NCI-H1105 treated with DMSO at 0.1 percent for 48 hours (cell line): ENCODE measurements at places on chromosomes 13 and 19.
A peak's percentile ranks its signal among the peaks of the same experiment; 100 is the strongest.

DNA sequence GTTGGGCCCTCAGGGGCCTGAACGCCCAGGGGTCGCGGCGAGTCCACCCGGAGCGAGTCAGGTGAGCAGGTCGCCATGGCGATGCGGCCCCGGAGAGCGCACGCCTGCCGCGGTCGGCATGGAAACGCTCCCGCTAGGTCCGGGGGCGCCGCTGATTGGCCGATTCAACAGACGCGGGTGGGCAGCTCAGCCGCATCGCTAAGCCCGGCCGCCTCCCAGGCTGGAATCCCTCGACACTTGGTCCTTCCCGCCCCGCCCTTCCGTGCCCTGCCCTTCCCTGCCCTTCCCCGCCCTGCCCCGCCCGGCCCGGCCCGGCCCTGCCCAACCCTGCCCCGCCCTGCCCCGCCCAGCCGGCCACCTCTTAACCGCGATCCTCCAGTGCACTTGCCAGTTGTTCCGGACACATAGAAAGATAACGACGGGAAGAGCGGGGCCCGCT lies at the start of gene CCNA1:
TSS of gene CCNA1 (plus strand) at position 390 of the 439 bp plus-strand sequence. CDS start 562 bp downstream, outside the sequence.
- peak; percentile 75 for DNase-seq

- DNase-seq = no peak
Observed at GRCh38 chr19:3944018-3944721, 11.3 kb downstream of the NMRK2 start.

DNA sequence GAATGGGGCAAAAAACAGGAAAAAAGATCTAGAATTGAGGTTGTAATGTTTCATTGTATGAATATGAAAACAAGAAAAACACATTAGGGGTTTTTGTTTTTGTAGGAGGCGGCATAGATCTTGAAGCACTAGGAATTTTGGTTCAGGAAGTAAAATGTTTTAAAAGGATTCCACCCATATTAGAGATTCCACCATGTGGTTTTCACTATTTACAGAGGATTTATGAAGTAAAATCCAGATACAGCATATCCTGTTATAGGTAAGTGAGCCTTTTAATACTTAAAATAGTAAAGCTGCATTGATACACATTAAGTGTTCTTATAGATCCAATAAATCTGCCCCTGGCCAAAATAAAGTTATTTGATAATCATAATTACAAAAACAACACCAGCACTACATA lies 61.4 kb downstream of the MICU2 start:
- no peak for DNase-seq

- DNase-seq = no peak
Observed at GRCh38 chr19:13011653-13012389, 16.5 kb downstream of the NFIX start.

DNA sequence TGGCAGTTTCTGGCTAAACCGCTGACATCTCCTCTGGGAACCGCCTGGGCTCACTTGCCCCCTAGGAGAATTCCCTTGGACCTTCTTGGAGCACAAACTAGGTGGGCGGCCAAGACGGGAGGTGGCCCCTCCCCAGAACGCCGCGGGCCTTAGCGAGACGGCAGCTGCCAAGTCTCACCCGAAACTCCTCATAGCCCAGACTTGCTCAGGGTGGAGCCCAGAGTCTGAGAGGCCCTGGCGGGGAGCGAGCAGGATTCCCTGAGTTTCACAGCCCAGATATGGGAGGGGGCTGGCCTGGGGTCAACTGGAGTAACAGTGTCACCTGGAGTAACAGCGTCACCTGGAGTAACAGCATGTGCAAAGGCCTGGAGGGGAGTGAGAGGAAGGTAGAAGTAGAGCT lies 10.1 kb downstream of the TINCR start:
- no peak for DNase-seq

DNA sequence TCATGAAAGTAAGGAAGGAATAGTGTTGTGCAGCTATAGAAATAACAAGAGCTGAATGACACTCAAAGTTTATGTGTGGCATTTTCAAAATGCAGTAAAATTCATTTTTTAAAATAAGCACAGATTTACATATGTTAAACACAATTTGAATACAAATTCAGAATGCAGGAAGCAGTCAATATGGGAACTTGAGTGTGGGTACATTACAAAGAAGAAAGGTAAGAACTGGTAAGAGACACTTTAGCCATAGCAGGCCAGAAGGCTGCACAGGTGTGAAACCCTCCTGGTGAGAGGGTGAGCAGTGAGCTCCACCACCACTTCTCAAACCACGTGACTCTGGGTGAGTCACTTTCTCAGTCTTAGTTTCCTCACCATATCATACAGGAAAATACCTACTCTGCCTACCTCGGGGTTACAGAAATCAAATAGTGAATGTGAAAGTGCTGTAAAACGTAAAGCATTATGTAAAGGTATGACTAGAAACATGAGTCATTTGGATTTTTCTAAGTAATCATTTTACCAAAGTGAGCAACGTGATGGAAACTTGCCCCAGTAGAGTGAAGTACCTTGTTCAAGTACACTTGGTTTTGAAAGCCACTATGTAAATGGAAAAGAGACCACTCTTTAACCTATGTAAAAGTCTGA lies 40.5 kb downstream of the USP12 start:
- DNase-seq = no peak

DNA sequence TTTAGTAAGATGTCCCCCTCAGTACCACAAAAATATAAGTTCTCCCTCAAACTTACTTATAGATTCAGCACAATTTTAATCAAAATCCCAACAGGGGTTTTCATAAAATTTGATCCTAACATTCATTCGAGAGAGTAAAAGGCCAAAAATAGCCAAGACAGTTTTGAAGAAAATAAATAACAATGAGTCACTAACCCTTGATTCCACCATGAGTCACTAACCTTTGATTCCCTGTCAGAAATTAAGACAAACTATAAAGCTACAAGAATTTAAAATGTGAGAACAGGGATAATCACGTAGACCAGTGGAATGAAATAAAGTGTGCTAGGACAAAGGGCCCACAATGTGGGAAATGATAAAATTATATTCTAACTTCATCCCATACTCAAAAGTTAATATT lies 320.3 kb downstream of the SUCLA2 start:
- no peak for DNase-seq

- peak; percentile 42 for DNase-seq
Observed at GRCh38 chr19:44824761-44825160, 15.9 kb downstream of the BCAM start.

- no peak for DNase-seq
Observed at GRCh38 chr19:52679598-52679997, 41.4 kb upstream of the ZNF83 start.

GRCh38 chr19:14555918-14556661 lies 15.8 kb downstream of the NDUFB7 start:
- DNase-seq = no peak

GRCh38 chr13:45747071-45747470 lies 45.0 kb downstream of the CBY2 start:
- DNase-seq = no peak

DNA sequence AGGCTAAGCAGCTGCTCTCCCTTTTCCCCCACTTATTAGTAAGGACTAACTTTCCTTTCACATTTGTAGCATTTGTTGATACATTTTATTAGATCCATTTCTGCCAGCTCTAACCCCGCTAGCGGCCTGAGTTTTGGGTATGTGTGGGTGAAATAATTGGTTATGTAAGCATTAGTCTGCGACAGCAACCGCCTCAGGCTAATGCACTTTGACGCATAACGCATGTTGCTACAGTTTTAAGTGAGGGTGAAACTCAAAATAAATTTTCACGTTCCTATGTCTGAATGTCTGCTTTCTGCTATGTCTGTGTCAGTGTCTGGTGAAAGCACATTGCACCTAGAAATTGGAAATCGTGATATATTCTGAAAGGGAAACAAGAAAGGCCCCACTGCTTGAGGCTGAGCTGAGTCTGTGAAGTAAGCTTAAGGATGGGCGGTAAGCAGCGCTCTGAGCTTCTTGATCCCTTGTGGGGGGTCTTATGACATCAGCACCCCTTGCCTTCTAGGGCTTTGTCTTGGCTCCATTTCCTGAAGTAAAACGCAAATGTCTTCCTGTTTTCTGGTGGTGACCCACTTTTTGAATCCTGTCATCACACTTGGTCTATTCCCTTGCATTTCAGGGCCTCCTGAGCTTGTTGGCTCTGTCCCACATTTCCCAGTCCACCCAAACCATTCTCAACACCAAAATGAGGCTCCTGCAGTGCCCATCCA lies 648.3 kb upstream of the ARGLU1 start:
- no peak for DNase-seq

DNA sequence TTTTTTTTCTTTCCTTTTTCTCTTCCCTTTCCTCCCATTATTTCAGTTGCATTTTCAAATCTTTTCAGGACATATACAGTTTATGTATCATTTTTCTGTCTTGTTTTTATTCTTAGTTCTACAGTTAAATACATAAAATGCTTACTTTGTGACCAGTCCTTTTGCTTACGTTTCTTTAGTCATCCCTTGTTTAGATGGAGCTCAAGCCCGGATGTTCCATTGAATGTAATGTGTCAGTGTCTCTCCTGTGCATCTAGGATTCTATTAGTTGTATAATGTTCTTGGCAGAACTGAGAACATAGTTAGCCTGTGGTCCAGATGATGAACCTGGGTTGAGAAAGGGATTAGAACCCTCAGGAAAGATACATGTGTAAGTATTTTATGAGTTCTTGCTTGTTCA lies 17.8 kb downstream of the WASF3 start:
- no peak for DNase-seq

DNA sequence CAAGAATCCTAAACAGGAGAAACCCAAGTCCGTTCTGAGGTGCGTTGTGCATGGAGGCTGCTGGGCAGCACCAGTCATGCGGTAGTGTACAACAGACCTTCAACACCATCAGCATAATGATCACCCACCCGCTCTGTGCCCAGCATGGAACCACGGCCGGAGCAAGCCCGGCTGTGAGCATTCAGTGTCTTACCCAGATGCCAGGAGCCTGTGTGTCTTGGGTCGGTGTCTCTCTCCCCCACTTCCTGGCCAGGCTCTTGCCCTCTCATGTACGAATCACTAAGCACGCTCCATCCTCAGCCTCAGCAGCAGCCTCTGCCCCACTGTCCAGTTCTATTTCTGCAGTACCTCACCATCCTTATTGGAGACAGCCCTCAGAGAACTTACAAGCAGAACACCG lies 231.6 kb upstream of the IRS2 start:
- DNase-seq = no peak

DNA sequence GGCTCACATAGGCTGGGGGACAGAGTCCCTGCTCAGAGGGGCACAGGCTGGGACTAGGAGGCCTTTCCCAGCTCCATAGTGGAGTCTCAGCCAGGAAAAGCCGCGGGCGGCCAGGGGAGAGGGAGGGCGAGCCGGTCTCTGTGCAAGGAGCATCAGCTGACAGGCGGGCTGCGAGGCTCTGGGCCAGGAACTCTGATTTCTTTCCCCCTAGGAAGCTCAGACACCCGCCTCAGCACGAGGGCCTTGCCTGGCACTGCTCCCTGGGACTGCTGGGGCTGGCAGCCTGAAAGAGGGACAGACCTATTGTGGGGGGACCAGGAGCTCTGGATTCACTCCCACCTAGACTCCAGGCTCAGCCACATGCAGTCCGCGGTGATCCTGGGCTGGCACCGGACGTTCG lies 2.2 kb upstream of the PLK5 start:
- DNase-seq = no peak

- no peak for DNase-seq
Observed at GRCh38 chr19:47229676-47230053, 1.3 kb downstream of the BBC3 start.

GRCh38 chr19:2266183-2266993 lies 10.2 kb upstream of the JSRP1 start:
- no peak for DNase-seq

GRCh38 chr13:68185444-68186141 lies 955.5 kb upstream of the PCDH9 start:
- no peak for DNase-seq

DNA sequence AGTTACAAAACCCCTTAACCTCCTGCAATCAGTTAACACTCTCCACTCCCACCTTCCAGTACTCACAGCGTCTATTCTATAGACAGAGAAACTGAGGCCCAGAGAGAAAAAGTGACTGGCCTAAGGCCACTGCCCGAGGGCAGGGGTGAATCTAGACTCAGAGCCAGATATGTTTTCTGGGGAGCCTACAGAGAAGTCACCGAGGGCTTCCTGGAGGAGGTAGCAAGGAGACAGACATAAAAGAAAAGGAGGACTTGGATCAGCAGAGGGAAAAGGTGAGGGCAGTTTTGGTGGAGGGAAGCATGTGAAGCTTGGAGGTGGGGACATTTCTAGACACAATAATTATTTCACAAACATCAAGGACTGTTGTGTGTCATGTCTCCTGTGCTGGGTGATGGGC lies 1.6 kb upstream of the COMP start:
- DNase-seq = no peak

GRCh38 chr19:19613506-19613905 lies 5.0 kb downstream of the PBX4 start:
- no peak for DNase-seq

DNA sequence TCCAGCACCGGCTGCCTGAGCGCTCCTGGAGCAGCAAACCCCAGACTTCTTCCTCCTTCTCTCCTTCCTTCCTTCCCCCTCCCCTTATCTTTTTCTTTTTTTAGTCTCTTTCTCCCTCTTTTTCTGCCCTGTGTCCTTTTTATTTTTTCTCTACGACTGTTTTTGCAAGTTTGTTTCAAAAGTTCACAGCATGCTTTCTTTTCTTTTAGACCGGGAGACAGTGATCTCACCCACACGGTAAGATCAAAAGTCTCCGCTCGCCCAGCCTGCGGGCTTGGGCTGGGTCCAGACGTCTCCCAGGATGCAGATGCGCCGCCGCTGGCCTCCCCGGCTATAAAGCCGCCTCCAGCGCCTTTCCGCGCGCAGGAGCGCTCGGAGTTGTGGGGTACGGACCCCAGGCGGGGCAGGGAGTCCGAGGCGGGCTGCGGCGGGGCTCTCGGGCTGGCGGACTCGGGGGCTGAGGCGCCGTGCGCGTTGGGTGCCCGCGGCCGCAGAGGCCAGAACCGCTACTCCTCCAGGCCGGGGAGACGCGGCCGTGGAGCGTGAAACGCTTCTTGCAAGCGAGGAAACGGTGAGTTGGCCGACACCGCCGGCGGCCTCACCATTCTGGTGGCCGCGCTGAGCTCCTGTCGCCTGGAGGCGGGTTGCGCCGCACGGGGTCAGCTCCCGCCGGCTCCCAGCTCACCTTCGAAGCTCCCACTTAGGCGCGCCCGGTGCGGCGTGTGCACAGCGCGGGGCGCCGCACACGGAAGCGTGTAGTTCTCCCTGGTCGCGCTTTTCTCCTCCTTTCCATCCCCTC lies 2.0 kb upstream of the TSHZ3 start:
- peak; percentile 32 for DNase-seq

- DNase-seq = no peak
Observed at GRCh38 chr13:66415444-66415843, 814.7 kb downstream of the PCDH9 start.

DNA sequence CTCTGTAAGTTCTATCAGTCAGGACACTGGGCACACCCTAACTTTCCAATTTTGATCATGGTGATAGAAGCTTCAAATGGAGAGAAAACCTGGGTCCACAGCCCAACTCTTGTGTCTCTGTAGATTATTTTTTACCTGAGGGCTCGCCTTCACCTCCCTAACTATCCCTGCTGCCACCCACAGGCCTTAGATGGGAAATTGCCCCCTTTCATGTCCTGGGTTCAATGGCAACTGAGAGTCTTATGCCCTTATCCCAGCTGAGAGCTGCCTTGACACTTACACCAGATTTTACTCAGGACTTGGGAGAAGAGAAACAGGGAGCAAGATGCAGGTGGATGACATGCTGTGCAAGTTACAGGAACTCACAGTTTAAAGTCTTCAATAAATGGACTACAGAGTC lies 81.7 kb downstream of the RAP2A start:
- no peak for DNase-seq

- no peak for DNase-seq
Observed at GRCh38 chr19:33557196-33557595, 35.6 kb upstream of the PEPD start.

- DNase-seq = no peak
Observed at GRCh38 chr19:45117671-45118070, 24.7 kb downstream of the PPP1R37 start.
